GOT3 (cell line): ENCODE measurements at places on chromosomes 7 and 10.

DNA sequence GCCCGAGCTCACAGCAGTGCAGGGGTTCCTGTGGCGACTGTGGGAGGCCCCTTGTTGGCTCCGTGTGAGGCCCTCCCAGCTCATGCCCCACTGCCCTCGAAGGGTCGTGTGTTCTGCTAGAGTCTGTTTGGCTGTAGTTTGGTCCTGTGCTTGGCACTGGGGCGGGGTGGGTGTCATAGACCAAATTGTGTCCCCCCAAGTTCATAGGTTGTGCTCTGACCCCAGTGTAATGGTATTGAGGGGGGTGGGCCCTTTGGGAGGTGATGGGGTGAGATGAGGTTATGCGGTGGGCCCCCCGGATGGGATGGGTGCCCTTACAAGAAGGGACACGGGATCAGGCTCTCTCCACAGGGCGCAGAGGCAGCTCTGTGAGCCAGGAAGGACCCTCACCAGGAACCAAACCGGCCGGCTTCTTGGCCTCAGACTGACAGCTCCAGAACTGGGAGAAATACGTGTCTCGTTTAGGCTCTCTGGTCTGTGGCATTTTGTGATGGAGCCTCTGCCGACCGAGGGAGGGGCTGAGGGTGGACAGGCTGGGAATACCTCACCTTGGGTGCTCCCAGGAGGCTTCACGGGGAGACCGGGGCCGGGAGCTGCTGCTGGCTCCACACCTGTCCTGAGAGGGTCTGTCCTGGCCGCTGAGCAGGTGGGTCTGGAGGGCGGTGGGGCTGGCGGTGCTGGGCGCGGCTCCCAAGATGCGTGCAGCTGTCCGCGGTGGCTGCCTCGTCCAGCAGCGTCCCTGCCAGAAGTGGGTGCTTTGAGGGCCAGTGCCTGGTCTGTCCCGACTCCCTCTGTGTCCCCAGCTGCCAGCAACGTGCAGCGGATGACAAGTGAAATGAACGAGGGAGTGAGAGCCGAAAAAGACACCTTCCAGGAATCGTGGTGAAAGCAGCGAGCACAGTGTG lies 89.4 kb downstream of the INPP5A start:
- DNase-seq, result no peak

DNA sequence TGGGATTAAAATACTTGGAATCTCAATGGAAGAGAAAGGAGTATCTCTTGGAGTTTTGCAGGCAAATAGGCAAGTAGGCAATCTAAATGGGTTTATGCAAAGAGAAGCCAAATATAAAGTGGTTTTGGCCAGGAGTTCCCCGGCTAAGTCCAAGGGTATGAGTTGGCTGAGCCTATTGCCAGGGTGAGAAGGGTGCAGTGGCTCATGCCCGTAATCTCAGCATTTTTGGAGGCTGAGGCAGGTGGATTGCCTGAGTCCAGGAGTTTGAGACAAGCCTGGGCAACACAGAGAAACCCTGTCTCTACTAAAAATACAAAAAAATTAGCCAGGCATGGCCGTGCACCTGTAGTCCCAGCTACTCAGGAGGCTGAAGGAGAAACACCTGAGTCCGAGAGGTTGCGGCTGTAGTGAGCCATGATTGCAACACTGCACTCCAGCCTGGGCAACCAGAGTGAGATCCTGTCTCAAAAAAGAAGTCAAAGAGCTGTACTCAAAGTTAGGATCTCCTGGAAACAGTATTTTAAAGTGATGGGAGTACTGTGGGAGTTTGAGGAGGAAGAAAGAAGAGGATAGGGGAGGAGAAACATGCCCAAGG lies 130.4 kb upstream of the RAB18 start:
- DNase-seq, result no peak

DNA sequence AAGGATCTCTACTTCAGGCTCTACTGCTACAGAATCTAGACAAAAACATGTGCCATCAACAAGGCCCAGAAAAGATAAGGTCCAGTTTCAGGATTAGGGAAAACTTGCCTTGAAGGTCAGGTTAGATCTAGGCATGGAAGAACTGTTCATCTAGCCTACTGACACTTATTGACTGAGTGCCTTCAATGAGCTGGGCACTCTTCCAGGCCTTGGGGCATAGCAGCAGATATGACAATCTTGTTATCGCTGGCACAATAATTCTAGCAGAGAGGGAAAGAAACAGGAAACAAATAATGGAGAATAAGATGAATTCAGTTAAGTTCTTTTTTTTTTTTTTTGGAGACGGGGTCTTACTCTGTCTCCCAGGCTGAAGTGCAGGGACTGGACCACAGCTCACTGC lies 71.6 kb downstream of the ADCYAP1R1 start:
- no peak for DNase-seq

- no peak for DNase-seq
Observed at GRCh38 chr10:62153191-62153590, 115.5 kb downstream of the RTKN2 start.

DNA sequence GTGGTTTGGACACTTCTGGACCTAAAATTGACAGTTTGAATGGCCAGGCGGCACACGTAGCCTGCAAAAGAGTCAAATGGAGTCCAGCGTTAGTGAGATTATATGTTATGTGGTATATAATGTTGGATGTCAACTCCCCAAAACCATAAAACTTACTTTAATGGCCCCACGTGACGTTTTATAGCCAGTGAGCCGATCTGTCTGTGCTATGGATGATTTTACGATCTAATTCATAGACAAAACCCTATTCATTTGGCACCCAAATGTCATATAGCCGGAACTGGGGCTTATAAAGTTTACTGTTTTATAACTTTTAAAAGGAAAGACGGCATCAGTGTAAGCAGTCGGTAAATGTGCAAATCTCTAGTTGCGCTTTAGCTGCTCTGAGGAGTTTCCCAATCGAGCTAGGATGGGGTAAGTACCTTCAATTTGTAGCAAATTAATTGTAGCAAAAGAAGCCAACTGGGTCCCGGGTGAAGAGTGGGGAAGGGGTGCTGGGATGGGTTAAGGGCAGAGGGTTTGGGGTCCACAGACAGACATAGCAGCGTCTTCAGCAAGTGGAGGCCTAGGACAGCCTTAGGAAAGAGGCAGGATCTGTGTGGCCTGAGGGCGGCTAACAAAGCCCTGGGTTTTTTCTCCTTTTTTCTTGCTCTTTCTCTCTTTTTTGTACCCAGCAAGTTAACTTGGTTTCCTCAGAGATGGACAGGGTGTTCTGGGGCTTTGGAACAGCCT lies 3.2 kb downstream of the HOXA5 start:
- no peak for DNase-seq

GRCh38 chr10:132848951-132849545 lies 63.1 kb upstream of the NKX6-2 start:
- no peak for DNase-seq

DNA sequence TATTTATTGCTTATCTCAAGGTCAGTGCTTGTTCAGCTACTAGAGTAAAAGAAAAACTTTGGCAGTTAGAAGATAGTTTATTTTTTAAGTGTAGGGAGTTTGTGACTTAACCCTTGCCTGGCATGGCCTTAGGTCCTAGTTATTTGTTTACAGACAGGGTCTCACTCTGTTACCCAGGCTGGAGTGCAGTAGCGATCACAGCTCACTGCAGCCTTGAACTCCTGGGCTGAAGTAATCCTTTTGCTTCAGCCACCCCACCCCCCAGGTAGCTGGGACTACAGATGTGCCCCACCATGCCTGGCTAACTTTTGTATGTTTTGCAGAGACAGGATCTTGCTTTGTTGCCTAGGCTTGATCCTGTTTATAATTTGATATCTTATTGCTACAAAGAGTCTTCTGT lies 4.2 kb downstream of the ANLN start:
- DNase-seq, result no peak

- no peak for DNase-seq
Observed at GRCh38 chr10:71965623-71966022, 1.4 kb downstream of the CHST3 start.

GRCh38 chr10:38032886-38033285 lies 22.4 kb downstream of the ZNF33A start:
- DNase-seq, result no peak

DNA sequence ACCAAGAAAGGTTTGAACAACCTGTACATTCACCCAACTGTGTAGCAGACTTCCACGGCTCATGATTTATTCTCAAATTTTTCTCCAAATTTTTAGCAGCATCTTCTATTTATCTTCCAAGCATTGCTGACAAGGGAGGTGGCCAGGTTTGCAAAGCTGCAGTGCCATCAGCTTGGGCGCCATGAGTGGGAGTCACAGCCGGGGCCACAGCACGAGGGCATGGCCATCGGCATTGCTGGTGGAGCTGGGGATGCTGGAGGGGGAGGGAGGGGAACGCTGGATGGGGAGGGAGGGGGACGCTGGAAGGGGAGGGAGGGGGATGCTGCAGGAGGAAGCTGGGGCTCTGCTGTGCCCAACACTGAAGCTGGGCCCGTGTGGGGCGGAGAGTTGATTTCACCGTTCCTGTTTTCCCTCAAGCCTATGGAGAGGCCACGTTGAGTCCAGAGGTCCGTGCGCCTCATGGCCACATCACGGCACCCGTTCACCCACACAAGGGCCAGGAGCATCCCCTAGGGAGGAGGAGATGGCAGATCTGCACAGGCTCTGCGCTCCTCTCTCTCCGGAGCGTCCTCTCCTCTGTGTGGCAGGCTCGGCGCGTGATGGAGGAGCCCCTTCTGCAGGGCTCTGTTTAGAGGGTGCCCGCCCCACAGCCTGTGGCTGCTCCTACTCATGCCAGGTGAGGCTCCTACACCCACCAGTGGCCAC lies 520.2 kb downstream of the DNAJB6 start:
- no peak for DNase-seq

DNA sequence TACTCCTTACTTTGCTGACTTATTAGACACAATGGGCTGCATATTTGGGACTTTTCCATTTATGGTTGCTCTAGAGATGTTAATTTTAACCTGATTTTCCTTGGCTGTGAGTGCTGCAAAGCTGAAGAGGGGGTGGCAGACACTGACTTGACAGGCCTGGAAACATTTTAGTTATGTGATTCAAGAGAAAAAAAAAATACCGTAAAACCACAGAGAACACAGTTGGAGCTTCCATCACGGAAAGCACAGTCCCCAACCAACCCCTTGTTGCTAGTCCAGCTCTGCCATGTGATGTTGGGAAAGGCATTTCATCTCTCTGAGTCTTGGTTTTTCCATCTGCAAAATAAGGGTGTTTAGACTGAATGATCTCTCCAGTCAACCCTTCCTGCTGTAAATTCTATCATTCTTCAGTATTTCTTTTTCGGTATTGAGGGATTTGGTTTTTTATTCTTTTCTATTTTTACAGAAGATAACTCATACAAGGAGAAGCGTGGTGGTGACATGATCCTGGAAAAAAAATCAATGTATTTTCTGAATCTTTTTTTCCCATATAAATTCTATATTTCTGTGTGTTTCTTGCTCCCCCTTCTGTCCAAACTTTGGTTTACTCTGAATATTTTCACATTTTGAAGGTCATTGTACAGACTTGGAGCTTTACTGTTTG lies 246.1 kb downstream of the REEP3 start:
- no peak for DNase-seq

- no peak for DNase-seq
Observed at GRCh38 chr7:142420554-142421362, 162.9 kb upstream of the PRSS58 start.

DNA sequence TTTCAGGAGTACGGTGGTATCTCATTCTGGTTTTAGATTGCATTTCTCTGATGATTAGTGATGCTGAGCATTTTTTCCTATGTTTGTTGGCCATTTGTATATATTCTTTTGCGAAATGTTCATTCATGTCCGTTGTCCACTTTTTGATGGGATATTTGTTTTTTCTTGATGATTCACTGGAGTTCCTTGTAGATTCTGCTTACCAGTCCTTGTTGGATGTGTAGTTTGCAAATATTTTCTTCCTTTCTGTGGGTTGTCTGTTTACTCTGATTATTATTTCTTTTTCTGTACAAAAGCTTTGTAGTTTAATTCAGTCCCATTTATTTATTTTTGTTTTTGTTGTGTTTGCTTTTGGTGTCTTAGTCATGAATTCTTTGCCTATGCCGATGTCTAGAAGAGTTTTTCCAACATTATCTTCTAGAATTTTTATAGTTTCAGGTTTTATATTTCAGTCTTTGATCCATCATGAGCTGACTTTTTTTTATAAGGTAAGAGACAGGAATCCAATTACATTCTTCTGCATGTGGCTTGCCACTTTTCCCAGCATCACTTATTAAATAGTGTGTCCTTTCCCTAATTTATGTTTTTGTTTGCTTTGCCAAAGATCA lies 320.5 kb downstream of the MAGI2 start:
- DNase-seq, result no peak

GRCh38 chr7:27064159-27064558 lies 31.6 kb downstream of the HOXA1 start:
- no peak for DNase-seq

GRCh38 chr10:20596911-20597310 lies 300.2 kb downstream of the NEBL start:
- DNase-seq, result no peak

GRCh38 chr10:78559661-78560340 lies 509.0 kb upstream of the ZMIZ1 start:
- no peak for DNase-seq

GRCh38 chr10:29563420-29564035 lies 71.2 kb downstream of the SVIL start:
- DNase-seq, result no peak

DNA sequence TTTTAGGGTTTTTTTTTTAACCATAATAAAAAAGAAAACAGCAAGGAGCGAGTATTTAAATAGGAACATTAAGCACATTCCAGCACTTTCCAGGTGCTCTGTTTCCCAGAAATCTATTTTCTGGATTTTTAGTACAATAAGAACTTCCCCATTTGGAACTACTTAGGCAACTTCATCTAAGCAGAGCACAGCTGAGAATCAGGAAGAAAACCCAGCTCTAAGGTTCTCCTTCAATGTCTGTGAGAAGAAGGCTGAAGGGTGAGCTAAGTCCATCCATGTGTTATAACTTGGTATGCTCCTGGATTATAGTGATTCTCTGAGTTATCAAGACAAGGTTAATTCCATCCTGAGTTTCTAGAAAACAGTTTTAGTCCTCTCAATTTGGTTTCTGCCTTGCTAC lies 181.9 kb downstream of the CYP26A1 start:
- no peak for DNase-seq

GRCh38 chr7:82539969-82540368 lies 96.4 kb upstream of the CACNA2D1 start:
- no peak for DNase-seq

GRCh38 chr7:135147341-135147898 lies 452 bp upstream of the TMEM140 start:
- no peak for DNase-seq

- no peak for DNase-seq
Observed at GRCh38 chr7:92523110-92523509, 5.2 kb downstream of the PEX1 start.
